Stimulated activated CD4-positive, alpha-beta T cell treated with anti-CD3 and anti-CD28 coated beads, TNF-alpha, amount 100 ng/mL, for 4 hours (primary cell): ENCODE measurements at places on chromosomes 7 and 10.

DNA sequence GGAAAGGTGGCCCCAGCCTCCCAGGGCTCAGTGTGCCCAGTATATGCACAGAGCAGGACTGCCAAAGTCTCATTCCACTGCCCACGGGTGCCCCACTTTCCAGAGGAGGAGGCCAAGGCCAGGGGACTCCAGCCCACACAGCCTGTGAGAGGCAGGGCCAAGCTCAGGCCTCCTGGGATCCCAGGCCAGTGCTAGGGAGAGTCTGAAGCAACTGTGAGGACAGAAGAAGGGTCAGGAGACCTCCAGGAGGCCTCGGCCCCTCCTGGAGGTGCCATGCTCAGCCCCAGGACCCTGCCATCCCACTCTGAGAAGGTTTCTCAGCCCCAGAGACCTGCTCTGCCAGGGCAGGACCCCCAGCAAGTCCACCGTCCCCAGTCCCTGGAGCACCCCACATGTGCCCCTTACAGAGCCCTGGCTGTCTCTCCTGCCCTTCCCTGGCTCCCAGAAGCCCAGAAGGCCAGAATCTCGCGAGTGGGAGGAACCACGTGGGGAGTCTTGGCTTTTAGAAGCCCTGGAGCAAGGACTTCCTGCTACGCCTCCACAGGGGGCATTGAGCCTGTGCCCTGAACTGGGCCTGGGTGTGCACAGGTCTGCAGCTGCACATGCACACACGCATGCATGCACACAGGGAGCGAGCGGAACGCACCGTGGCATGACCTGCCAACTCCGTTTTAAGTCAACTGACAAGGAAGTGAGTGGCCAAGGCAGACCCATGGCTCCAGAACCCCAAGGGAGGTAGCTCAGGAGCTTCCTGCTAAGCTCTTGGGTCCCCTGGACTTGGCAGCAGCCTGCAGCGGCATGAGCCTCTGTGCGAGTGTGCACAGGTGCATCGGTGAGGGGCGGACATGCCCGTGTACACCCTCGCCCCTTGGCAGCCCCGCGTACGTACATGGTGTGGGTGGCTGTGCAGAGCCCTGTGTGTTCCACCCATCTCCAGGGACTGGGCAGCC, 33.6 kb downstream of the ZCCHC24 start:
- DNase-seq = no peak

DNA sequence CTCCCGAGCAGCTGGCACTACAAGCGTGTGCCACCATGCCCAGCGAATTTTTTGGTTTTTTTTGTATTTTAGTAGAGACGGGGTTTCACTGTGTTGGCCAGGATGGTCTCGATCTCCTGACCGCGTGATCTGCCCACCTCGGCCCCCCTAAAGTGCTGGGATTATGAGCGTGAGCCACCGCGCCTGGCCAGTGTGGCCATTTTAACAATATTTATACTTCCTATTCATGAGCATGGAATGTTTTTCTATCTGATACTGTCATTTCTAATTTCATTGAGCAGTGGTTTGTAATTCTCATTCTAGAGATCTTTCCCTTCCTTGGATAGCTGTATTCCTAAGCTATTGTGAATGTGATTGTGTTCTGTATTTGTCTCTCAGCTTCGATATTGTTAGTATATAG, 96.2 kb downstream of the GLCCI1 start:
- no peak for DNase-seq

GRCh38 chr10:122986335-122986734, 6.1 kb downstream of the PSTK start:
- no peak for DNase-seq

GRCh38 chr7:158491094-158491493, 96.5 kb downstream of the PTPRN2 start:
- no peak for DNase-seq

- no peak for DNase-seq
These were observed 33.6 kb downstream of the FAM25A start for GRCh38 chr10:87053577-87054181.

DNA sequence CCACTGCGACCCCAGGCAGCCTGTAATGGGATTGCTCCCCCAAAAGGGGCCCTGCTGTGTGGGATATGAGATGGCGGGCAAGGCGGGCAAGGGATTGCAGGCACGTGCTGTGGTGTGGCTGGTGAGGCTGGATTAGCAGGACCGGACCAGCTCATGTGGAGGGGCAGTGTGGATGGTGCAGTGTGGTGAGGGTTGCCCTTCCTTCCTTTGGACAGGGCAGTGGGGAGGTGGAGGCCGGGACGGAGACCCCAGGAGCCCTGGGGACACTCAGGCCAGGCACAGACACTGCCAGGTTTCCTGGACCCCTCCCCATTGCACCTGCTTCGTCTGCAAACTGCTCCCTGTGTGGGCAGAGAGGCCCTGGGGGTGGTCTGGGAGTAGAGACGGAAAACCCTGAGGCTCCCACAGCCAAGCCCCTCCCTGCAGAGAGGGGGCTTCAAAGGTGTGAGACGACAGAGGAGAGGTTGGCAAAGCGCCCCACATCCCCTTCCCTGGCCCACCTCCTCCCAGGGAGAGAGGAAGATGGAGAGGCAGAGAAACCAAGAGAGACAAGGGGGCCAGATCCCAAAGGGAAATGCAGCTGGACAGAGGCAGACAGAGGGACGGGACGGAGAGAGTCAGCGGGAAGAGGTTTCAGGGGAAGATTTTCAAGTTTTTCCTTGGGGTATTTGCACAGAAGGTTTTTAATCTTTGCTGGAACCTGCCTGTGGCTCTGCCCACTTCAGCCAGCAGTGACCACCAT, 89.2 kb downstream of the MICALL2 start:
- no peak for DNase-seq

GRCh38 chr10:131790021-131790420, 110.8 kb upstream of the PPP2R2D start:
- DNase-seq = no peak

- no peak for DNase-seq
These were observed 177.0 kb upstream of the AKR1E2 start for GRCh38 chr10:4648999-4649398.

- no peak for DNase-seq
These were observed 449.1 kb downstream of the XPNPEP1 start for GRCh38 chr10:109474261-109474660.

DNA sequence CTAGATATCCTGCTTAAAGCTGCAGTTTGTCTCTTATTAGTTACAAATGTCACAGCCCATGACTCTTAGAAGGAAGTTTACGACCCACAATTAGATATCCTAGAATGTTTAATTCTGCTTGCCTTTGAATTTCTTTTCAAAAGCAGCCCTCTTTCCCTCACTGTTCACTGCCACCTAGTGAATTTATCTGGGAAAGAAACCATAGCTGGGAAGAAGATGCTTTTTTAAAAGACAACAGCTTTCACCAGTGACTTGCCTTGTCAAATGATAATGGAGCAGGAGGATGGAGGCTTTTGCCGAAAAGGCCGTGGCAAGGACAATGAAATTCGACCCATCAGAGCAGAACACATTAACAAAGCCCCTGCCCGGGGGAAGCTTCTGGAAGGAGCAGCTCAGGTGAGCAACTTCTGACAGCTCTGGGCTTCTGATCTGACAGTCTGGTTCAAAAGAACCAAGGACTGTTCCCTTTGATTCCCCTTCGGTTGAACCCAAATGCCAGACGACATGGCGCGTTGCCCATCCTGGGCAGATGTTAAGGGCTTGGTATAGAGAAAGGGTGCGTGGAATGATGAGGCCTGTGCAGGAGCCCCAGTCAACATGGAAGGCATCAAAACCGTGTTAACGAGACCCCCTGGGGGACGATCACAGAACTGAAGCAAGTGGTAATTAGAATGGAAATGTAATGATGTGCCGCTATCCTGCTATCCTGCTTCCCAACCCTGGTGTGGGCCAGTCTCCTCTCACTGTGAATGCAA, 236.8 kb downstream of the FRMD4A start:
- DNase-seq = no peak

DNA sequence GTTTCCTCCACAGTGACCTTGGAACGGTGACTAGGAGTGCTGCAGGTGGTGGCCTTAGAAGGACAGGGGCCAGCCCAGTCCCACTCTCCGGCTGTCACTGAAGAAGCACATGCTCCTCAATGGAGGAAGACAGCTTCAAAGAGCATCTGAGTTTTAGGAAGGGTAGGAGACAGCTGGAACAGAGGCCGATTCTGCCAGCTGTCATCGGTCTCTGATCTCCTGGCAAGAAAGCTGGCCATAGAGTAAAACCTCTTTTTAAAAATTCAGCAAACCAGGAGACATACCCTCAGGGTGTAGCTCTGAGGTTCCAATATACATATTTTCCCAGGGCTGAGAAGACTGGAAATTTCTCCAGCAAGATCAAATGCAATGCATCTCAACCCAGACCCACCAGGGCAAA, 55.9 kb downstream of the KCNMA1 start:
- no peak for DNase-seq

- no peak for DNase-seq
These were observed 327.0 kb downstream of the RNLS start for GRCh38 chr10:88256013-88256680.

DNA sequence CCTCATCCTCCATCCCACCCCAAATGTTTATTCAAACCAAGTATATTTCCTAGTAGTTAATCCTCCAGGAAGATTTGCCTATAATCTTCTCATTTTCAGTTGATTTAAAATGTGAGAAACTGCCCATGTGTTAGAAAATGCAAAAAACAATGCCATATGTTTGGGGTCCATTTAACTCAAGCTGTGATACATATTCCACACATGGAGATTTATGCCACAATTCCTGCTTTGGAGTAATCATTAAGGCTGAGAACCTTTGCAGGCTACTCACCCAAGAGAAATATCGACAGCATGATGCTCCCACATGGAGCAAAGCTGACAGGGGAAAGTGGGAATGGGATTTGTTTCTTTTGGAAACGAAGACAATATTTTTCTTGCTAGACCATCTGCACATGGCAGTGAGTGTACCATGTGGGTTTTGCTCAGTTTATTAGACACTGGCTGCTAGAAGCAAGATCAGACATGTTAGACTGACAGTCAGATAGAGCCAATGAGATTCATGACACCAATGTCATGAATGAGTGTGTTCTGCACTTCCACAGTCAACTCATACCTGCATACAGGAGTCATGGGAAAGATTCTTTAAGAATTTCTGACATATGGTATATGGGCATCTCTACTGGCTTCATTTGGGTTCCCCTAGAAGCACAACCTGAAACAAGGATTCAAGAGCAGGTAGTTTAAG, 3.4 kb upstream of the GRM8 start:
- DNase-seq = no peak

DNA sequence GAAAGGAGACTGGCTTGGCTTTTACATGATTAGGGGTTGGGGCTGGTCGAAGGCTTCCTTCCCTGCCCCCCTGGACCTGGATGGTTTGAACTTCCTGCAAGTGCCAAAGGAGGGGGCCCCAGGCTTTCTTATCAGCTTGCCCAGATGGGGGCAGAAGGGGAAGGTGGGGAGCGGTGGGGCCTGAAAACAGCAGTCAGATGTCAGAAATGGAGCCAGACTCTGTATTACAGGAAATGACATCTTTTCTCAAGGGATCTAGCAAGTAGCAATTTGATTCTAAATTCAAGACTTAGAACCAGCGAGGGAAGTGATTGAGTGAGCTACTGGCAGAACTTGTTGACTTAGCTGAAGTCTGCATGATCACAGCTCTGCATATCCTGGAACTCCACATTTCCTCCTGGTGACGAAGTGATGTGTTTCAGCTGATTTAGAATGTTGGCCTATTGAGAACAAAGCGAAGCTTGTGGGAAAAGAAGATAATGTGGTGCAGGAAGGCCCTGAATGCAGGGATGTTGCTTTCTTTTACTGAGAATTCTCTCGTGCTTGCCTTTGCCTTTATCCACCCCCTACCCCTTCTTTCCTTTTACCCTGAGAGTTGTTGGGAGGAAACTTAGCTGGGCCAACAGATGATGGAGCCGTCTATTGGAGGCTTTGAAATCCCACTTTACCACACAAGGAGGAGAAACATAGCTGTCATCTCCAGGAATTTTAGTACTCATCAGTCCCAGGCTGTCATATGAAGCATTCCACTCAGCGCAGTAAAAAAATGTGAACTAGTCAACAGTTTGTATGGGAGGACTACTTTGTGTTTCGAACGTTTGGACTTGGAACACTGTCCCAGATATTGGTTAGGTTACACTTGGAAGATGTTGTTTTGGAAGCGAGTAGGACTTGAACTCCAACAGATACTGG, 43.2 kb downstream of the CCNY start:
- DNase-seq = no peak

- DNase-seq = no peak
These were observed 474.2 kb downstream of the ADRA2A start for GRCh38 chr10:111551001-111551400.

- DNase-seq = no peak
These were observed 22.0 kb downstream of the TWIST1 start for GRCh38 chr7:19095353-19095860.

- no peak for DNase-seq
These were observed 162.3 kb downstream of the BAMBI start for GRCh38 chr10:28839600-28840007.

- DNase-seq = no peak
These were observed 2.0 kb upstream of the BLVRA start for GRCh38 chr7:43756368-43757072.

DNA sequence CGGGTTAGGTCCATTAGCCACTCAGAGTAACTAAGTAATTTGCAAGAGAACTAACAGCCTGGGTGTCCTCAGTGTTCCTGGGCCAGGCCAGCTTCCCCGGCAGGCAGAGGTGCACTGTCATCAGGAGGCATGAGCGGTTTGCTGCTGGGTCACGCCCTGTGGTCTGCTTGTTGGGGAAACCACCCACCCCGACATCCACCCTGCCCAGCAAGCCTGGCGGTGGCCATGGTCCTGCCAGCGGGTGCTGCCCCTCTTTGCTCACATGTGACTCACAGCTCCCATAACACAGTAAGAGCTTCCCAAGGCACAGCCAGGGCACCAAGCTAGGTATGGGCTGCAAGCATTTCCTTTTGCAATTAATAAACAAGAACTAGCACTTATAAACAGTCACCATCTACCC, 75.9 kb downstream of the RGS10 start:
- no peak for DNase-seq

- DNase-seq = no peak
These were observed 275.8 kb downstream of the PTPRN2 start for GRCh38 chr7:158311791-158312190.

- no peak for DNase-seq
These were observed 22.4 kb downstream of the KCNH2 start for GRCh38 chr7:150955519-150956394.

GRCh38 chr7:76409537-76409936, at the start of gene SSC4D:
SSC4D (minus strand) TSS chr7:76409697; CDS start chr7:76404439, 5,258 bp downstream.
- no peak for DNase-seq
